Hippocampal formation (tissue), 2 donors: ENCODE measurements at places on chromosomes 5 and 9.
A peak's percentile ranks its signal among the peaks of the same experiment; 100 is the strongest.

- no peak for DNase-seq
Measured at GRCh38 chr5:164065266-164065665, 559.8 kb downstream of the MAT2B start.

- DNase-seq, result no peak
Measured at GRCh38 chr9:90559075-90560073, 83.2 kb downstream of the DIRAS2 start.

DNA sequence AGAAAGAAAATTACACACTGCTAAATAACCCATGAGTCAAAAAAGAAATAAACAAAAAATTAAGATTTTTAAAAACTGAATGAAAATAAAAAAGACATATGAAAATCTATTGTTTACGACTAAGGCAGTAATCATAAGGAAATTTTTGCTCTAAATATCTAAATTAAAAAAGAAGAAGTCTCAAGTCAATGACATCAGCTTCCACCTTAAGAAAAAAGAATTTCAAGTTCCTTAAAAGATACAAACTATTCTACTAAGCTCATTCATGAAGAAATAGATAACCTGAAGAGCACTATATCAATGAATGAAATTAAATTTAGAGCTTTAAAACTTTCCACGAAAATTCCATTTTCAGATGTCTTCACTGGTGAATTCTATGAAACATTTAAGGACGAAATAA is 15.7 kb upstream of the STARD4 start:
- no peak for DNase-seq

DNA sequence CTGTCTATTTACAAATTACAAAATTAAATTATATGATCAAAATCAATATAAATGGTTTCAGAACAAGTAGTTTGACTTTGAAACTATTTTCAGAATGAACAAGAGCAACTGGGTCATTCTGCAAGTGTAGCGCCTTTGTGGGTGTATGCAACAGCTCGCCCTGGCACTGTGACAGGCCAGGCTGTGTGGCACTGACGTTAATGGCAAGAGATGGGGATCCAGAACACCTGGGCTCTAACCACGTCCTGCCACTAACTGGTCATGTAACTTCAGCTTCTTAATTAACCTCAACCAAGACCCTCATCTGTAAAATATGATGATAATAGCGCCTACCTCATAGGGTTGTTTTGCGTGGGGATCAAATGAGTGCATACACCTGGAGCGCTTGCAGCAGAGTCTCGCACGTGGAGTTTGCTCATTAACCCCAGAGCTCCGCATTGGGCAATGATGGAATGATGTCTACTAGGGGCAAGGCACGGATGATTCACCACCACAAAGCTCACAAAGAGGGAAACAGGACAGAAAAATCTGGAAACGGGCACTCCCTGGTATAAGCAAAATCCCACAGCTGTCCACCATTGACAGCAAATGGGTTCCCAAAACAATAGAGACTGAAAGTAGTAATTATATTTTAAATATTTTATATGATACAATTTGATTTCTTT is 639.4 kb downstream of the SEMA5A start:
- no peak for DNase-seq

GRCh38 chr5:94884311-94884710 is 265.8 kb downstream of the SLF1 start:
- DNase-seq, result peak; percentile 44

DNA sequence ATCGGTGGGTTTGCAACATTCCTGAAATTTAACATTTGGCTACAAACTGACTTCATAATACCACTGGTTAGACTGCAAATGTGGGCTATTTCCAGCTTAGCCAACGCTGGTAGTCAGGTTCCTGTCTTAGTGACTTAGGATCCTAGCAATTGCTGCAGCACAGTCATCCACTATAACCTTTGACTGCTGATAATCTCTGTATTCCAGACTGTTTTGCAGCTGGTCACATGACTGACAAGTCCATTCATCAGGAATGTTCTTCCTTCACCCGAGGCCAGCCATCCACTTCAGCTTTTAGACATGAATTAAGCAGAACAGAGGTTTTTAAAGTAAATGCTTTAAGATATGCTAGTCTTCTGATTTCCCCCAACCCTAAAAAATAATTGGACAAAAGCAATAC is 425.9 kb upstream of the MPDZ start:
- DNase-seq, result no peak

- no peak for DNase-seq
Measured at GRCh38 chr9:16154521-16155078, 601.8 kb downstream of the CCDC171 start.

GRCh38 chr5:157217289-157218024 is 36.8 kb downstream of the ITK start:
- DNase-seq, result no peak

DNA sequence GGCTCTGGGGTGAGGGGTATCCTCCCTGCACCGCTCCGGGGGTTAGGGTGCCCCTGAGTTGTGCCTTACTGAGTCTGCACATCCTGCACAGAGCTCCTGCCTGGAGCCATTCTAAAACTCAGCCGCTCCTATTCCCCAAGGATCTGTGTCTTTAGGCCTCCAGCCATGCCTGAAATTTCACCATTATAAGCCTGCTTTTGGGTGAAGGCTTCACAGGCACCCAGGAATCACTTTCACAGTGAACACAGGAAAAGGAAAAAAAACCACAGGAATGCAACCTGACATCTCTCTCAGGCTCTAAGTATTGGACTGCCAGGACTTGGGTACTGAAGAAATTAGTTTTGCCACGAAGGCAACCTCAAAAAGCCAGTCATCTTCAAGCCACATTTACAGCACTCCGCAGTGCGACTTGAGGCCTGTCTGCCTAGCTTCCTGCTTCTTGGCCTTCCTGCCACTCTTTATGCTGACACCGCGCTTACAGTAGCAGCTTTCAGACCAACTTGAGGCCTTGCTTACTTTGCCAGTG is 30.9 kb downstream of the GALNT10 start:
- DNase-seq, result peak; percentile 8

DNA sequence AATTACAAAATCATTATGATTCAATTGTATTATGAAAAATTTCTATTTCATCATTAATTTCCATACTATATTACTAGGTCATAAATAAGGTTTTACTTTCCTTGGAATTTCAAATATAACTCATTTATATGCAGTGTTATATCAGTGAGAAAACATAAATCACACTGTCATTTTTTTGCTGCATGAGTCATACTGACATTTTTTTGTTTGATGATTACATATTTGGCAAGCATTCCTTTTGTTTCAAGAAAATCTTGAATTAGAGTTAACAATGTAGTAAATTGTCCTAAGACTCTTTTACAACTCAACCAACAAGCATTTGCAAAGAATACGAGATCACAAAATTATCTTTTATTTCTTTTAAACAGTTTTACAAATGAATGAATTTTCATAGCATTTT is 298.4 kb upstream of the SEMA6A start:
- no peak for DNase-seq

DNA sequence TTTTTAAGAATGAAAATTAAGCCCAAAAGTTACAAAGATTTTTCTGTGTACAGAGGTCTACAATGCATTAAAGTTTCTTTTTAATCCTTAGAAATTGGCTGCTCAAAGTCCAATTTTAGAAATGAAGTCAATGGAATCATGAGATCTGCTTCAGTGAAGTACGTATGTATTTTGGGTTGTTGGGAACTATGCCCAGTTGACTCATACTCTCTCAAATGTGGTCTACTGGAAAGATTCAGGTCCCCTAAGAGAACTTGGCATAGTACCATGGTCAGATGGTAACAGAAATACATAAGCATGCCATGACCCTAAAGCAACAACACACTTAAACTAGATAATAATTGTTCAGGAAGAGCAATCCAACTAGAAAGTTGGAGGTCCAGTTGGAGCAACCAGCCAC is 23.0 kb downstream of the FBLL1 start:
- no peak for DNase-seq

DNA sequence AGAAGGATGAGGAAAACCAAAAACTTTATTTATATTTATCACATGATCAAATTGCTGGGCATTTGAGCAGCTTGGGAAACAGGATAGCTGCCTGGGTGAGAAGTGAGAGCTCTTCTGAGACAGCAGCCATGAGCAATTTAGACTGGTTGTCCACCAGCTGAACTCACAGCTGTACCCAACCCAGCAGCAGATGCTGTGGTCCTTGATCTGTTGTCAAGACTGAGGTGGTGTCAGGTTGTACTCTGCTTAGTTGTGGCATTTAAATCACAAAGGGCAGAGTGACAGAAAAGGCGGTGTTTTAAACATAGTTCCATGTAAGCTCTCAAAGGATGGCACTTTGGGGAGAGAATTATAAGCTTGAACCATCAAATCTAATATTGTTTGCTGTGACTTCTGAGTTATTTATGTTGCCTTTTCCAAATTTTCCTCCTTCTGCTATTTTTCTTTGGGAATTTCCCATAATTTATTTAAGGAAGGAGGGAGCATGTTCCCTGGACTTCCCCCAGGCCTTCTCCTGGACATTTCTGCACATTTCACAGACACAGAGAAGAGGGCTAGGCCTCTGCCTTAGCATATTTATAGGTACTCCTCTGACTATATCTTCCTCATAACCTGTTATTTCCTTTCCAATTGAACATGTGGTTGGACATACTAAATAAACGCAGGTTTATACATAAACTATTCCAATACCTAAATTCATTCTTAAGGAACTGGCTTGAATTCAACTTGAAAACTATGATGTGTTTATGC is 117.7 kb upstream of the FER start:
- DNase-seq, result no peak

- DNase-seq, result no peak
Measured at GRCh38 chr9:128099932-128100491, 27.5 kb downstream of the PTGES2 start.

GRCh38 chr5:66617226-66617861 is 21.2 kb downstream of the MAST4 start:
- DNase-seq, result no peak
